Cerebellar nuclear complex (tissue), 1 donor: ENCODE measurements at places on chromosomes 7 and 10.

- no peak for DNase-seq
Measured at GRCh38 chr7:33410266-33410665, 280.9 kb downstream of the BBS9 start.

DNA sequence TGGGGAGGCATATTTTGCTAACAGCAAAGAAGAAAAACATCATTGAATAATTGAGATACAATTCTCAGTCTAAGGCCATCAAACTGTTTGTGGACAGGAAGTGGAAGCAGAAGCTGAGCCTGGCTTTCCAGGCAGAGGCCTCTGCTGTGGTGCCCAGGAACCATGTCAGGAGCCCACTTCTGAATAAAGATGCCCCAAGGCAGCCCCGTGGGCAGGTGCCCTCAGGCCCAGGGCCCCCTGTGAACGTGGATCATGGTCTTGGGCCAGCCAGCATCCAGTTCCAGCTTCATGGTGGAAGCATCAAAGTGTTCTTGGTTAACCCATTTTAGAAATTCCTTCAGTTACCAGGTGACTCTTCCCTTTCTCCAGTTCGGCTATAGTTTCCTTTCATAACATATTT lies 346.8 kb downstream of the PTPRN2 start:
- no peak for DNase-seq

- no peak for DNase-seq
Measured at GRCh38 chr10:3482200-3482993, 302.6 kb downstream of the KLF6 start.

- no peak for DNase-seq
Measured at GRCh38 chr10:120684226-120684625, 166.9 kb upstream of the WDR11 start.

DNA sequence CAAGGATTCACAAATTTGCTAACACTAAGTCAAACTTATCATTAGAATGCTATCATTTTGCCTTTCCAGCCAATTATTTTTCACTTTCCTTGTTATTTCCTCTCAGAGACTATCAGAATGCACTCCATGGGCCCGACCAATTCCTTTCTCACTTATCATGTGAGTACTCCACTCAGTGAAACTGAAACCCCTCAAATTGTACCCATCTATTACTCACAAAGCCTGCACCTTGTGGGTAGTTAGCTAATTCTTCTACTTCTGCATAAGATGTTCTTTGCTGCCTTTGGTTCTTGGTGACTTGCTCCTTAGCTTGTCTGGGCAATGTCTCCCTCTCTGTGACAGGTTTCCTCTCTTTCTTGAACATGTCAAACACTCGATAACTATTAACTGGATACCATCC lies 35.2 kb upstream of the MBL2 start:
- DNase-seq, result no peak

DNA sequence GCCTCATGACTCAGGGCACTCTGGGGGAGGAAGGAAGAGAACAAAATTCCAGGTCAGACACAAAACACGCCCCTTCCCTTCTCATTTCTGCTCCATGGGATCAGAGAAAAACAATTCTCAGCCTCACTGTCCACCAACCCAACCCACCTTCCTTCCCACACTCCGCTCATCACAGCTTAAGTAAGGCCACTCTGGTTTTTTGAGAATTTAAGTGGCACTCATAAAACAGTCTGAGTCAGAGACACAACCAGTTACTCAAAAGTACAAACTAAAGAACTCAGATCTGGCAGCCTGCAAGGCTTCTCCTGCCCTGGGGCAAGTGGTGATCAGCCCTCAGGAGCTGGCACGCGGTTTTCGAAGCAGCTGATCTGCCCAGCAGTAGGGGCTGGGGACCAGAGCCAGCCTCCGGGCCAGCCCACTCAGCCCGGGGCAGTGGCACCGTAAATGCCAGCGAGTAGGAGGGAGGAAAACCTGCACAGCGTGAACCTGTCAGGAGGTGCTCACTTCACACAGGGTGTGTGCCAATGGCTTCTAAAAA lies 39.1 kb upstream of the ABLIM1 start:
- no peak for DNase-seq

DNA sequence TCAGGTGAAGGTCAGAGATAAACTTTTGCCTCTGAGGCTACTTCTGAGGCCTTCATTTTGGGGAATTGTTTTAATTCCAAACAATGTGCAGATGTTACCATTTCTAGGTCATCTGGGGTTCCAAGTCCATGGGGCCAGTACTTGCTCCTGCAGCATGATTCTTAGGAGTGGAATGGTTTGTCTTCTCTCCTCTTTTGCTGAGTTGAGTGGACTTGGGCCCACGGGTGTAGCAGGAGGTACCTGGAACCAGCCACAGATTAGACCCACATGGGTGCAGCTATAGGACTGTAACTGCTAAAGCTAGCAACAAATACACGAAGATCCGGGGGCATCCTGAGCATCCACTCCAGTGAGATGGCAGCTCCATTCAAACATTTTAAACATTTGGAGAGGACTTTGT lies 41.6 kb downstream of the WIPF3 start:
- no peak for DNase-seq

DNA sequence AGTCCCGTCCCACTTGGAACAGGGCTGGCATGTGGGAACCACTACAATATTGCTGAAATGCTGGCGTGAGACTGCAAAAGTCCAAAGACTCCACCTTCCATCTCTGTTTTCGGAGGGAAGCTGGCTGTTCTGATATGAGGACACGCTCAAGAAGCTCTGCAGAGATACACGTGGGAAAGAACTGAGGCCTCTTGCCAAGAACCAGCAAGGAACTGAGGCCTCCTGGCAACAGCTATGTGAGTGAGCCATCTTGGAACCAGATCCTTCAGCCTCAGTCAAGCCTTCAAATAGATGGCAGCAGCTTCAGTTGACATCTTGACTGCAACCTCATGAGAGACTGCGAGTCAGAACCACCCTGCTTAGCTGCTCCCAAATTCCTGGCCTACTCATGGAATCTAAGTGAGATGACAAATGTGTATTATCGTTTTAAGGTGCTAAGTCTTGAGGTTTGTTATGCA lies 30.8 kb downstream of the SGMS1 start:
- no peak for DNase-seq

DNA sequence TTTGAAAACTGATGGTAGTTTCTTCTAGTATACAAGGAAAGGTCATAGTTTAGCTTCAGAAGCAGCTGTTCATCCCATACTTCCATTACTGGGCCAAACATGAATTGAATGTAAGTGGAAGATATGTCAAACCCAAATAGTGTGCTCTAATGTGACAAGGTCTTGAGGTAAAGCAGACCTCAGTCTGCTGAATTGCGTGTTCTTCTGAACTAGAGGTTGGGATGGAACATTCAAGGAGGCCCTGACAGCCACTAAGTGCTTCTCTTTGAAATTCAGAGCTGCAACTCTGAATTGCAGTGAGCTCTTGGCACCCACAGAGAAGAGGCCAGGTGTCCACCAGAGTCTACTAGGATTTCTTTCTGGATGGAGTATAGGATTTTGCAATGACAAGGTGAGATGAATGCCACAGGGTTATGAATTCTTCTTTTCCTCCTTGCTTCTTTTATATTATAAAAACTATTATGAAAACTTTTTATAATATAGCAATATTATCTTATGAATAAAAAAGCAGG lies 98.5 kb downstream of the IDE start:
- DNase-seq, result no peak

DNA sequence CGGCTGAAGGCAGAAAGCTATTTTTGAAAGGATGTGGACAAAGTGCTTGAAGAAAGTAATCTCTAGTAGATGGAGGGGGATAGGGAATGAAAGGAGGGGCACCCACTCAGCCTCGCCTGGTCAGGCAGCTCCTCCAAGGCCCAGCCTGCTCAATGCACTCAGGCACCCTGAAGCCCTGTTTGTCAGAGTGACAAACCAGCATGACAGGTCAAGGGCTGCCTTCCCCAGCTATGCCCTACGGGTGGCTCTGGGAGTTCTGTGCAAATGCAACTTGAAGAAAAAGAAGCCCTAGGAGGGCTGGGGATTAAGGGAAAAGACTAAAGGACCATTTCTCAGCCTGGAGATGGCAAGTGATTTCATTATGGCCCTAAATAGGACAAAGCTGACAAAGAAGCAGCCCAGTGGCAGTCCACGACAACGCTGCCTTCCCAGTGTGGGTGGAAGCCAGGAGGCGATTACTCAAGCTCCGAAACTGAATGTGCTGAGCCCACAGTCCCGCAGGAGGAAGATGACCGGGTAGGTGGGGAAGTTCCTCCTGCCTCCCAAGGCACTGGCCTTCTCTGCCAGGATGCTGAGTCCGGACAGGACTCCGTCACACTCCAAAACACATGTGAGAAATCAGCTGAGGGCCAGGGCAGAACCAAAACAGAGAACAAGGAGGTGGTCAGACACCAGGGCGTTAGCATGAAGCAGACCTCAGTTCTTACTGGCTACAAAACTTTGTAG lies 16.3 kb downstream of the LIPA start:
- no peak for DNase-seq
